ENCODE measurements at places on chromosomes 6 and 20.

DNA sequence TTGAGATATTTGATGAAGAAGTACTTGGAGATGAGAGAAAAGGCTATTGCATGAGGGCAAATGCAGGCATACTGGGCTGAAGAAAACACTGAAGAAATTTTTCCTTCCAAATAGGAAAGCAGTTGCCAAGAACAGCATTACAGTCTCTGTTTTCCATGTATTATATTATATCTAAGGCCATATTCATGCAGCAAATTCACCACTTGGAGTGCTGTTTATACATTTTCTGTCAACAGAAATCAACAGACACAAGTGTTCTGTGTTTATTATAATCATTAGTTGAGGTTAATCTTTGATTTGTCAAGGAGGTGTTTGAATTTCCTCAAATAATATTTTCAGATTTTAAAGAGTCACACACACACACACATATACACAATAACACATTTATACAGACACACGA is 268.8 kb upstream of the PLCB4 start:
- DNase-seq: no peak

DNA sequence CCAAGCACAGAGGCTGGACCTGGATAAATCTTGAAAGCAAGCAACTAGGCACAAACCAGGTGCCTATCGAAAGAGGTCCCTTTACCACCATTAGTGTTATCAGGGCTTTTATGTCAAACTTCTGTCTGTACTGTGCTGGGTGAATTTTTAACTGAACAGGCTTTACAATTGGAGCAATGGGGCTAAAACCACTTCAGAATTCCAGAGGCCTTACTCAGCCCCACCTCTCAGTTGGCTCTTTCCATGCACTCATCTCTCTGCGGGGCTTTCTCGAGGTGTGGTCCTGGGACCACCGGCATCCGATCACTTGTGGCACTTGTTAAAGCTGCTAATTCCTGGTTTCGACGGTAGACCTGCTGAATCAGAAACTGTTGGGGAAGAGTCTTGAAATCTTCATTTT is 232.5 kb downstream of the SOX4 start:
- no peak for DNase-seq

DNA sequence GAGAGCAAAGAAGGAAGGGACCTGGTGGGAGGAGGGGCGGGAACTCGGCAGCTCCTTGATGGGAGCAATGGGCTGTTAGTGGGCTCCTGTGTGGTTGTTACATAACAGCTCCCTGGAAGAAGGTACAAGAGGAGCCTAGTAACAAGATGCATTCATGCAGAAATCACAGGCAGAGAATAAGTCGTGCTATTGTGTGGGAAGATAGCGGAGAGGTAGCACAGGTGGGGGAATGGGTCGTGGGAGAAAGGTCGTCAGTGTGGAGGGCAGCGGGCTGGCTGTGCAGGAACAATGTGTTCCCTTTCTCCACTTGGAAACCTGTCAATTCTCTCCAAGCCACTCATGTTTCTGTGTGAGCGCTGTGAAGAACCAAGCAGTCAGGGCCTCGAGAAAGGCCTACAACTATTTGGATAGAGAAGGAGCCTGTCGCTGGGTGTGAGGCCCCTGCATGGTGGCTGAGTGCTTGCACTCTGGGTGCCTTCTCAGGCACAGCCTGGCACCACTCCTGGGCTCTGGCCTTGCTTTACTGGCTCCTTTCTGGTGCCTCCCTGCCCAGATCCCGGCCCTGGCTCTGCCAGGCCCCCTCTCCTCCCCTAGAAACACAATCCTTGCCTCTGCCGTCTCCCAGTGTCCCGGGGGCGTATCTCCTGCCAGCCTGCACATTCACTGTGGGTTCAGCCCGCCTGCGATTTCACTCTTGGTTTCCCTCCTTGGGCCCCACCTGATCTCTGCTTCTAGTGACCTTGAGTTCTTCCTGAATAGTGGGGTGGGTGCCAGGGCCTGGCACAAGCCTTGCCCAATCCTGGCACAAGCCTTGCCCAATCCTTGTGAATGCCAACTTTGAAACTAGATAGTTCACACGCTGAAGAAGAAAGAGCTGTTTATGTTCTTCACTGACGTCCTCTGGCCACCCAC is 7.4 kb upstream of the FGD2 start:
- DNase-seq: no peak

DNA sequence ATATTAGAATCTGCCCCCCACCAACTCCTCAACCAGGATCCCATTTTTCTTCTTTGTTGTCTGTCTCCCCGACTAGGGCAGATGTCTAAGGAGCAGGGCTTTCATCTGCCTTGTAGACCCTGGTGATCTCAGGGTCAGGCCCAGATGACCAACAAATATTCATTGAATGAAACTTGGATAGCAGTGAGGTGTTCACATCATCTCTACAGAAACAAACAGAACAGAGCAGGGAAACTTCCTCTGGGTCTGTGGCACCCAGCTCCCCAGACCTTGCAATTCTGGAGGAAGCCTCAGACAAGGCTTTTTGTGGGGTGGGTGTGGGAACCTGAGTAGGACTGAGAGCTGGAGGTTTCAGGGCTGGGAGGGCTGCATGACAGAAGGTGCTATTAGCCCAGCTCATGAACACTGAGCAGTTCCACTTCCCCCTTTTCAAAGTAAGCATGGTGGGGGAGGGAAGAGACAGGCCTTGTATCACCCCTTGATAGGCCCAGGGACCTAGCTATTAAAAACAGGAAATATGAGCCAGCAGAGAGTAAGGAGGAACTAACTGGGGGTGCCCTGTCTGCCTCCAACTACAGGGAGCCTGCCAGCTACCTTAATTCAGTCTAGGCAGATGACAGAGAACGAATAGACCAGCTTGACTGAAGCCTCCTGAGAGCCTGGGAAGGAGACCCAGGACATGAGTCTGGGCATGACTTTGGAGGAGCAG is 37.3 kb upstream of the TOP1 start:
- no peak for DNase-seq

- no peak for DNase-seq
Observed at GRCh38 chr6:149084808-149085556, 232.5 kb upstream of the TAB2 start.

DNA sequence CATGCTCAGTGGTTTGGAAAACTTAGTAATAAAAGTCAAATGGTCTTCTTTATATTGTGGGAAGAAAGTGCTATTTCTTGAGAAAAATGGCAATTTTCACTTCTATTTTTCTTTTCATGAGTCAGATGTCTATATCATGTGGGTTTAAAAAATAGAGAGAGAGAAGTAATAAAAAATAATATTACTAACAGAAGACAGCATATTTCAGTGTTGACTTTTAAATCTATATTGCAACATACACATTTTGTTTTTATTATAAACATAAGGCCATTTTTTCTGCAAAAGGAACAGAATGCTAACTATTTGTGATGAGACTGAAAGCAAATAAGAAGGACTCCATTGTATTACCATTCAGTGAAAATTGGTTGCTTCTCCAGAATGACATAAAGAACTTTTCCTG is 135.1 kb upstream of the CNR1 start:
- no peak for DNase-seq

DNA sequence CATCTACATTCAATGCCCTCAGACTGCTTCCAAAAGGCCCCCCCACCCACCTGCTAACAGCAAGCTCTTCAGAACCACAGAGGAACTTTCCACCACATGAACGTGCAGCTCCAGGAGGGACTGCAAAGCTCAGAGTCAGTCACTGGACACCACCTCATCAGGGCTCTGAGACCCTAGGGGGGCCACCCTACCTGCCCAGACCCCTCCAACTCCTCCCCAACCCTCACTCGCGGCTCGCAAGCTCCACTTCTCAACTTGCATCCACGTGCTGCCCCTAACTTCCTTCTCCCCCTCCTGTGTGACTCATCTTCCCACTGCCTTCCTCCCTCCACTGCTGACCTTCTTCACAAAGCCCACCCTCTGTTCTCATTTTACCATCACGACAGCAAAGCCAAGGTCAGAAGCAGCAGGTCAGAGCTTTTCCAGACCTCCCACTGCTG is 6.5 kb downstream of the MBOAT1 start:
- DNase-seq: no peak

GRCh38 chr6:122995921-122996793 is at the start of gene CLVS2:
Gene CLVS2, plus strand, starts transcription at chr6:122996235. Its CDS starts 1,543 bp downstream, at chr6:122997778.
- DNase-seq: no peak

DNA sequence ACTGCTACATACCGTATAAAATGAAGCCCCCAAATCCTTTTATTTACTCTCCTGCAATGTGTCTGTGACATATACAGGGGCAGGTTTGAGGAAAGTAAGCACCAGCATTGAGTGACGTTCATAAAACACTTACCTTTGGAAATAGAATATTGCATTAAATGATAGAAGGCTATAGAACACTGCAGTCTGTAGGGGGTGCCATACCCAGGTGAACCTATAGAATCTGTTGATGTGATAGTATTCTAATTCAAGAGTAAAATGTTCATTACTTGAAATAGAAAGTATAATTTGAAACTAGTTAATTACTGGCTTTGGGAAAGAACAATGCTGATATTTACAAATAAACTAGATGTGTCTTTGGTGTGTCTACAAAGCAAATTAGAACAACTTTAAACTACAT is 47.0 kb upstream of the PRL start:
- no peak for DNase-seq

- DNase-seq: no peak
Observed at GRCh38 chr20:32536851-32537656, 48.1 kb downstream of the NOL4L start.

DNA sequence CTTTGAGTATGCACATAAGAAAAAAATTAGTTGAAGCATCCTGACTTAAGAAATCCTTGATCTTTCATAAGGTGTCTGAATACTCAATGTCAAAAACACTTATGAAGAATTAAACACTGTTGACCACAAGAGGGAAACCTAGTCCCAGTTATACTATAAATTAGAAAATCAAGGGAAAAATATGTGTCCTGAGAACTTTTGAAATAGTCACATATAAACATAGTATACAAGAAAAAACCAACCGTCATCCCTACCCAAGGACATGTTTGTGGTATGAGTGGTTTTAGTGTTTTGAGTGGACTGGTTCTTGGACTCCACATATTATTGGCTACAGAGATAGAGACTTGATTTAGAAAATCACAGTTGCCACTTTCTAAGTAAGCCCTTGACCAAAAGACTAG is 7.6 kb upstream of the HLA-DRA start:
- no peak for DNase-seq

GRCh38 chr6:36949636-36950035 is 4.9 kb upstream of the PI16 start:
- DNase-seq: no peak

- DNase-seq: no peak
Observed at GRCh38 chr6:156509496-156509895, 267.7 kb upstream of the ARID1B start.

DNA sequence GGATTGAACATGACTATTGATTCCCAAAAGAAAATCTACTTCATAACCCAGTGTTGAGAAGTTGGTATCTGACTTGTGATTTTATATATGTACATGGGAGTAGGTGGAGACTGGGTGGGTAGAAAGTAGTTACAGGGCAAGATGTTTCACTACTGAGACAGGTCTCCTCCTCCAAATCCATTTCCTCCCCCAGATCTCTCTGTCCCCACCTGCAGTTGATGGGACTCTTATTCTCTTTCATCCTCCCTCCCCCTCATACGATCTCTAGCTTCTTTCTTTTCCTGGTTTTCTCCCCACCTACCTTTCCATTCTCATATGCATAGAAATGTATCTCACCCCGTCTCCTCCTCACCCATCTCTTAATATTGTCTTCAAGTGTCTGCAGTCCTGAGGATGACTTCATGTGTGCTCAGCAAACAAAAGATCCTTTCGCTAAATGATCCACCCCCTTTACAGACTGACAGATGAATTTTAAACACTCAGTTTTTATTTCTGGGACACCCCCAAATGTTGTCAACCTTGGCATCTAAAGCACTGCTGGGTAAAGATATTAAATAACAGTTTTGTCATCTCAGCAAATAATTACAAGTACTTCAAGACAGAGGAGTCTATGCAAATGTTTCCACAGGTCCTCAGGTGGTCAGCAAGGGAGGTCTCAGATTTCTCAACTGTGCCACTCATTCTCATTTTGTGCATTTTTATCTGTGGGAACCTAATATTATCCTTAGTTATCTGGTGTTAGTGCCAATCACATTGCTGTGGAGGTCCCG is 18.7 kb upstream of the HECA start:
- DNase-seq: no peak

Measured in cortex of kidney (tissue), 1 donor.